ENCODE measurements at places on chromosomes 7 and 10.
A peak's percentile ranks its signal among the peaks of the same experiment; 100 is the strongest.

DNA sequence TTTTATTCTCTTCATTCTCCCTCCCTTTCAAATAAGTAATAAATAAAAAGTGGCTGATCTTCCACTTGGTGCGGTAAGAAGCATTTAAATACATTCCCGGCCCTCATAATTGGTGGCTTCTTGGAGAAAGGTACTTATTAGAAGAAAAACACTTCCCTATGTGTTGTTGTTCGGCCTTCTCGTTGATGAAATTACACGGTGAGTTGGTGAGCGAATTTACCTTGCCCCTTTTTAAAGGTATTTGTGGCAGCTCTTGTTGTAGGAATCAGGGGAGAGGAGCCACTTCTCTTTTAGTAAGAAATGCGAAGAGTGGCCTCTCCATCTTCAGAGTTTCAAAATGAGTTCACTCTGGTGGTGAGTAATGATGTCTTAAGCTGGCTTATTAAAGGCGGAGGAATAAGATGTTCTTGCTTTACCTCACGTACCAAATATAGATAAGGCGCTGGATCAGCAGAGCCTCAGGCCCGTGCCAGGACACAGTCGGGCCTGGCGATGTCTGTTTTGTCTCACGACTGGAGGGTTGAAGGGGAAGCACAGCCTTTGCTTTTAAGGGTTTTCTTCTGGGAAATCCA, 135.9 kb downstream of the CUX1 start:
- no peak for DNase-seq

GRCh38 chr7:53437336-53437735, 401.9 kb downstream of the POM121L12 start:
- DNase-seq = no peak

GRCh38 chr10:67112765-67113164, 186.9 kb downstream of the LRRTM3 start:
- DNase-seq = no peak

- DNase-seq = peak; percentile 46
Observed at GRCh38 chr10:93921338-93921737, 27.6 kb downstream of the SLC35G1 start.

GRCh38 chr7:99840136-99840869, 12.5 kb downstream of the CYP3A43 start:
- no peak for DNase-seq

GRCh38 chr10:74813381-74814259, 12.8 kb upstream of the KAT6B start:
- DNase-seq = no peak

GRCh38 chr7:134461916-134462315, 3.0 kb upstream of the AKR1B1 start:
- no peak for DNase-seq

- no peak for DNase-seq
Observed at GRCh38 chr7:123615344-123615743, 13.7 kb downstream of the ASB15 start.

DNA sequence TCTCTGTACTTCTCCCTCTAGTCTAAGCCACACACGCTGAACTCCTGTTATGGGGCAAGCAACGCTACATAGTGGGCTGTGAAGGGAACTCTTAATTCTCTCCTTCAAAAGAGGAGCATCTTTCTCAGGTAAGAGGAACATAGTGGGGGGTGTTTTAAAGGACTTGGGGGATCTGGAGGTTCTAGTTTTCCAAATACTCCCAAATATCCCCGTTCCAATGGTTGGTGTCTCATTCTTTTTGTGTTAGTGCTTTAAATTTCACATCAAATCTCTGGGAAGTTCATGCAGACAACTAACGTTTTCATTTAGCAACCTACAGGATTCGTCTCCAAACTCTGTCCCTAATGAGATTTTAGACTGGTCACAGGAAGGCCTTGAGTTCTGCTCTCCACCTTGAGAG, 12.4 kb upstream of the WDR86 start:
- no peak for DNase-seq

- DNase-seq = no peak
Observed at GRCh38 chr7:132780822-132781221, 204.6 kb upstream of the PLXNA4 start.
